ENCODE measurements at places on chromosomes 16 and 17.

DNA sequence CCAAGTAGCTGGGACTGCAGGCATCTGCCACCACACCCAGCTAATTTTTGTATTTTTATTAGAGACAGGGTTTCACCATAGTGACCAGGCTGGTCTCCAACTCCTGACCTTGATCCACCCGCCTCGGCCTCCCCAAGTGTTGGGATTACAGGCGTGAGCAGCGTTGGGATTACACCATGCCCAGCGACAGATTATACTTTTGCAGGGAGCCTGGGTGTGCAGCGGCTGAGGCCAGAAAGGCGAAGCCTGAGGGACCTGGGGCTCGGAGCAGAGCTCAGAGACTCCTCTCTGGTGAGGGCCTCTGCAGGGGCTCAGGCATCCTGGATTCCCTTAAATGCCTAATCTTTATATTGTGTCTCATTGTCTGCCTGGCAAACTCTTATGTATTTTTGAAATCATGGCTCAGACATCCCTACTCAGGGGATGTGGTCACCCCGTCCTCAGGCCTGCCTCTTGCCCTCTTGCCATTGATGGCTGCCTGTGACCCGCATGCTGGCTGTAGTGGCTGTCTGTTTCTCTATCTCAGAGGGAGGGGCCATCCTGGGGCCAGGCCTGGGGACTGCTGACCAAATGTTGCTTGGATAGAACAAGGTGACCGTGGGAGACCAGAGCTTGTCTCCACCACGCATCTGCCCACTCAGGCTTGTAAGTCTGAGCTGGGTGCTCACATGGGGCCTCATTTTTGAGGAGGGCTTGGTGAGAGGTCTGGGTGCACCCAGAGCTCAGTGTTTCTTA, 42.6 kb downstream of the B9D1 start:
- DNase-seq = no peak

- no peak for DNase-seq
These were observed 37.3 kb upstream of the ABR start for GRCh38 chr17:1217089-1217385.

DNA sequence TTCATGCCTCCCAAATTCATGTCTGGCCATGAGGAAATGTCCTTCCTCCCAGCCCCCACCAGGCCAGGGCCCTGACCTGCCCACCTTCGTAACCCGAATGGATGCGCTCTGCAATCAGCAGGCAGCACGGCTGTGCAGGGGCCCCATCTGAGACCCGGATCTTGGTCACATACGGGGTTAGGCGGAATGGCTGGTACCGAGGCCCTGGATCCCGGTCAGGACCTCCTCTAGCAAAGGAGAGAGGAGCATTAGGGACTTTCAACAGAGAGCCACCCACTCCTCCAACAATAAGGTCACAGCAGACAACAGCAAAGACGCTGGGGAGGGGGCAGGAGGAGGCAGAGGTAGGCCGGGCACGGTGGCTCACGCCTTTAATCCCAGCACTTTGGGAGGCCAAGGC, 3.6 kb downstream of the PER1 start:
- DNase-seq = no peak

GRCh38 chr17:66341462-66341861, 39.0 kb downstream of the PRKCA start:
- no peak for DNase-seq

- DNase-seq = no peak
These were observed 42.0 kb upstream of the KCNJ2 start for GRCh38 chr17:70127221-70127873.

DNA sequence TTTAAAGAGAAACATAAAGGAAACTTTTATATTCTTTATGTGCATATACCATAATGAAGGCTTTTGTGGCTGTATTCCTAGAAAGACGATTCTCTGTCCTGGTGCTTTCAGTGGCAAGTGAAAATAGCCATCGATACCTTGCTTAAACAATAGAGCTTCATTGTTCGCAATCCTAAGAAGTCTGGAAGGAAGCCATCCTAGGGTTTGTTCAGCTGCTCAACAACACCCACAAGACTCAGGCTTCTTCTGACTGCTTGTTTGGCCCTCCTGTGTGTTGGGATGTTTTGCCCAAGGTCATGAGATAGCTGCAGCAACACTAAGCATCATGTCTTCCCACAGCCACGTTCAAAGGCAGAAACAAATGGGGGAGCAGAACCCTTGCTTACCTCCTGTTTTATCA, 36.1 kb upstream of the COX10 start:
- no peak for DNase-seq

- no peak for DNase-seq
These were observed 47.0 kb downstream of the FZD2 start for GRCh38 chr17:44604116-44604761.

- DNase-seq = no peak
These were observed 6.9 kb upstream of the CHMP6 start for GRCh38 chr17:80984749-80985148.

DNA sequence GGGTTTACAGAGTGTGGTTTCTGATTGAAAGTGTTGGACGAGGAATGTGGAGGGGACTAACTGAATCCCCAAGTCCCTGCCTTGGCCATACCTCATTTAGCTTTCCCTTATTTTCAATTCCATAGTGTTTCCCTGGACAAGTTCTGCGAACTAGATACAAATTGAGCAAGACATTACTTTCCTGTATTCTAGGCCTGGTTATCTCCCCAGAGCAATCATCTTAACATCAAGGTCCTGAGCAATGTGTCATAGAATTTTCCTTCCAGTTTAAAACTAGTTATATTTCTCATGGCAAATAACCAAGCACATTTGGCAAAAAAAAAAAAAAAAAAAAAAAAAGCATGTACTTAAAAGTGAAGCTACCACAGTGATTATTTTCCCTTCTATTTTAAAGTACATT, 330.1 kb downstream of the CDH11 start:
- DNase-seq = no peak

DNA sequence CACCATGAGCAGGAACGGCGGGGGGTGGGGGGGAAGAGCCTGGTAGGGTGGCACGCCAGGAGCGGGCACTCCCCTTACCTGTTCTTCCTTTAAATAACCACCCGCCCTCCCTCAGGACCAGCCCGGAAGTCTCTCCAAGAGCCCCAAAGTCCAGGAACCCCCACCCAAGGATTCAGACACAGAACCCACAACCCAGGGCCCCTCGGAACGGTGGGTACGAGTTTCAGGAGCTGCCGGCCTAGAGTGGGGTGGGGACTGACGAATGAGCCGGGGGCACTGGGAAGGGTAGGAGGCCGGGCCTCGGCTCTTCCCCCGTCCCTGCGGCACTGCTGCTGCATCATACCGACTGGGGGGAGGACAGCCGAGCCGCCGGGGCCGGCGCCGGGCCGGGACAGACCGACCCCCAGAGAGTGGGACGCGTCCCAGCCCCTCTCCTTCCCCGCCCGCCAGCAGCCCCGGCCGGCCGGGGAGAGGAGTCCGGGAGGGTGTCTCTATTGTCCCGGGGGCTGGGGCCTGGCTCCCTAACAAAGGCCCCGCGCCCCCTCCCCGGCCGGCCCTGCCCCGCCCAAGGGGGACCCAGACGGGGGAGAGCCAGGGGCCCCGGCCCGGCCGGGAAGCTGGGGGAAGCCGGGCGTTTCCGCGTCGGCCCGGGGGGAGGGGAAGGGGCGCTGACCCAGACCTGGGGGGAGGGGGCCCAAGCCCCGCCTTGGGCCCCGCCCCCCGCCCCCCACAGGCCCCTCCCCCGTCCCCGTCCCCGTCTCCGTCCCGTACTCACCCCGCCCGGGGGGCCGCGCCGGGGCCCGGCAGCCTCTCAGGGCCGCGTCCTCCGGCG, 747 bp downstream of the ATXN7L3 start:
- peak; percentile 32 for DNase-seq

DNA sequence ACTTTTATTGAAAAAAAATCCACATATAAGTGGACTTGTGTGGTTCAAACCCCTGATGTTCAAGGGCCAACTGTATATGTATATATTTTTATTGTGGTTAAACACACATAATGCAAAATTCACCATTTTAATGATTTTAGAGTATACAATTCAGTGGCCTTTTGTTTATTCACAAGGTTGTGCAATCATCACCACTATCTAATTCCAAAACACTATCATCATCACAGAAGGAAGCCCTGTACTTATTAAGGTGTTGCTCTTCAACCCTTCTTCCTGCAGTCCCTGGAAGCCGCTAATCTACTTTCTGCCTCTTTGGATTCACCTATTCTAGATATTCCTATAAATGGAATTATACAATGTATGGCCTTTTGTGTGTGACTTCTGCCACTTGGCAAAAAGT, 23.0 kb downstream of the MAP2K6 start:
- DNase-seq = no peak

GRCh38 chr17:50533720-50534148, 1.2 kb downstream of the EPN3 start:
- DNase-seq = peak; percentile 70

DNA sequence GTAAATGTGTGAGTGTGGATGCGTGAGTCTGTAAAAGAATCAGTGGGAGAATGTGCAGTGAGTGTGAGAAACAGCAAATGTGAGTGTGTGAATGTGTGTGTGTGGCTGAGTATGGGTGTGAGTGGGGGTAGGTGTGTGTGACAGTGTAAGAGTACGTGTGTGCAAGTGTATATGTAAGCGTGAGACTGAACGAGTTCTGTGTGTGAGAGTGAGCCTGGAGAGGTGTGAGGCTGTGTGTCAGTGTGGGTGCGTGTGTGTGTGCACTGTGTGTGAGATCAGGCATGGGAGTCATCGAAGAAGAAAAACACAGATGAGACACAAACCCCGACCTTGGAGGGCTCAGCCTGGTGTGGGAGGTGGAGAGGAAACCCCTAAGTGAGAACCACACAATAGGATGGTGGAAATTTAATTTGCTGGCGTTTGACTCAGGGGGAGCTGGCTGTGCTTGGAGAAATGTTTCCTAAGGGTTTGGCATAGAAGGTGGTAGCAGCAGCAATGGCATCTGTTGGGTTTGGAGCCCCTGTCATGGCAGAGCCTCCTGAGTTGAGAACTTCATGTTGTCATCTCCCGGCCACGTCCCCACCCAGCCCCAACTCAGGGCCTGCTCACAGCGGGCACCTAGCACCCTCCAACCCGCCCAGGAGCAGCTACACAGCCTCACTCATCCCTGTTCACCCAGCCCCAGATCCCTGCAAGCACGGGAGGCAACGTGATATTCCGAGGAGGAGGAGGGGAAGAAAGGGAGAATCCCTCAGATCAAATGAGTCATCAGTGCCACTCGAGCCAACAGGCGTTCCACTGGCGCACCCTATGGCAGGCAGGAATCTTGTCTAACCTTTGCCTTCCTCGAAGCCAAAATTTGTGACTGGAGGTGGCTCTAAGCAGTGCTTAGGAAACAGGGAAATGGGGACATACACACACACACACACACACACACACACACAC, 14.3 kb upstream of the NUBP1 start:
- DNase-seq = peak; percentile 28

- DNase-seq = no peak
These were observed 98.2 kb upstream of the NUDT7 start for GRCh38 chr16:77624085-77624484.

GRCh38 chr16:77509796-77510195, 75.0 kb upstream of the ADAMTS18 start:
- no peak for DNase-seq

DNA sequence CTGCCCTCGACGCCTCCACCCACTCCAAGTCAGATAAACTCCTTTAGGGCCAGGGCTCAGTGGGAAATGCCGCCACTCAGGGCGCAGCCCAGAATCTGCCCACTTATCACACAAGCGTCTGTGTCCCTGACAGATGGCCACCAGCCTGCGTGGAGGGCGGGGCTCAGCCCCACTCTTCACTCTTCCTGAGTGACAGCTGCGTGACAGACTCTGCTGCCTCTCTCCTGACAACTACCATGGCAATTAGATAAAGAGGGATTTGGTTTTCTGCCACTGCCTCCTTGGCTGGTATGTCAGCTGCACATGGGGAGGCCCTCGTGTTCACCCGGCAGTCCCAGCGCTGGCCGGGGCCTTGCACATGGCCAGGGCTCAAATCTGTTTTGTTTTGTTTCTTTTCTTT, 96.2 kb downstream of the RTN4RL1 start:
- DNase-seq = no peak

GRCh38 chr16:27351989-27352388, 38.2 kb downstream of the IL4R start:
- no peak for DNase-seq

DNA sequence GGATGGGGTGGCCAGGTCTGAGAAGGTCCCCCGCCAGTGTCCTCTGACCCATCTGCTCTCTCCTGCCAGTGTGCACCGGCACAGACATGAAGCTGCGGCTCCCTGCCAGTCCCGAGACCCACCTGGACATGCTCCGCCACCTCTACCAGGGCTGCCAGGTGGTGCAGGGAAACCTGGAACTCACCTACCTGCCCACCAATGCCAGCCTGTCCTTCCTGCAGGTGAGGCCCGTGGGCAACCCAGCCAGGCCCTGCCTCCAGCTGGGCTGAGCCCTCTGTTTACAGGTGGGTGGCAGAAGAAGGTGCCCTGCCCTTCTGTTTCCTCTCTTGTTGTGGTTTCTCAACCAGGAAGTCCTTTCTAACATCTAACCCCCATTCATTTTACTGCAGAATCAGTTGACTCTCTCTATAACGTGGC, 7.1 kb downstream of the ERBB2 start:
- DNase-seq = peak; percentile 56

- DNase-seq = no peak
These were observed 78.0 kb upstream of the ZNF750 start for GRCh38 chr17:82917699-82918345.

DNA sequence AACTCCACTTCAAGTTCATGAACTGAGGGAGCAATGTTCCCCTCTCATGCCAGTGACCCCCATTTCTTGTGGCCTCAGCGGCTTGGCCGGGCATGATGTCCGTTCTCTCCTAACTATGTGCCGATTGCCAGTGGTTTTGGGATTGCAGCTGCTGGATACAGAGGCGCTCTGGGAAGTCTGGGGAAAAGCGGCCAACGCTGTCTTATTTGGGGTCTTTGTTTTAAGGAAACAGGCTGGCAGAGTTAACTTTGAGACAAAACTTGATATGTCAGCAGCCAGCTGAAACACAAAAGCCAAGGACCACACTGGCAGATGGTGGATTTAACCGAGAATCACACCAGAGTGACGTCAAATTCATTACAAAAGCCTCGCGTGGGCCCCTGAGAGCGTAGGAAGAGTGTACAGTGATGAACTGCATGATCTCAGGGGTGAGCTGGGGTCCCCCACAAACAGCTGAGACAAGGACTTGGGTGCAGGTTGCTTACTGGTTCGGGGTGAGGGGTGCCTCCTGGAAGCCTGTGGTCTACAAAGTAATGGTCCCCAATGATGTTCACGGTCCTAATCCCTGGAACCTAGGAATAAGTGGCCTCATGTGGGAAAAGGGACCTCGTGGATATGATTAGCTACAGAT, 180.4 kb downstream of the IRF8 start:
- DNase-seq = no peak

GRCh38 chr17:4849011-4849536, 15.9 kb downstream of the MINK1 start:
- DNase-seq = no peak

All from NCI-H510A treated with DMSO at 0.1 percent for 48 hours (cell line).